PC-9 (cell line): ENCODE measurements at places on chromosomes 2 and 18. TPM values are rescaled to one million over a fixed set of nuclear protein-coding genes. Genes with fewer than 3 reads are reported as not detected.
A peak's percentile ranks its signal among the peaks of the same experiment; 100 is the strongest.

GRCh38 chr18:63869851-63870250 is 17.7 kb upstream of the SERPINB2 start:
- no peak for DNase-seq

C1GALT1C1L gene
- 3.7 and 4.6 TPM in 2 replicates for total RNA-seq

GRCh38 chr18:78073275-78073674 is 823.6 kb downstream of the GALR1 start:
- DNase-seq, result no peak

MGAT5 gene
- 33.5 and 37.7 TPM in 2 replicates for total RNA-seq

KCTD18 gene
- 19.6 and 24.0 TPM in 2 replicates for total RNA-seq

DNA sequence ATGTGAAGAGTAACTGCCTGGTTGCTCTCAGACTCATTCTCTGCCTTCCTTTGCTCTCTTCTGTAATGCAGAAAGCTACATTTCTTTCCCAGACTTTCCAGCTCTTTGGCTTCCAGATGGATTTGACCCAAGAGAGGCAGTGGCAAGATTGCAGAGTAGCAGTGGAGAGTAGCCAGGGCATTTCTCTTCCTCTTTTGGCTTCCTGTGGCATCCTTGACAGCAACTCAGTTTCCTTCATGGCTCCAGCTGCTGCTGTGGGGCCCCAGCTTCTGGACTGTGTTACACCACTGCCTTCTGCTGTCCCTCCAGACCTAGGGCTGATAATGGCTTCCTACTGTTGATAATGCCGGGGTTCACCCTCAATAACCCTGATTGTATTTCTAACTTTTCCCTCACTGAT is 469.4 kb upstream of the SPRED2 start:
- DNase-seq, result no peak

LRRTM1 gene
- not detected in 2 replicates for total RNA-seq

DNA sequence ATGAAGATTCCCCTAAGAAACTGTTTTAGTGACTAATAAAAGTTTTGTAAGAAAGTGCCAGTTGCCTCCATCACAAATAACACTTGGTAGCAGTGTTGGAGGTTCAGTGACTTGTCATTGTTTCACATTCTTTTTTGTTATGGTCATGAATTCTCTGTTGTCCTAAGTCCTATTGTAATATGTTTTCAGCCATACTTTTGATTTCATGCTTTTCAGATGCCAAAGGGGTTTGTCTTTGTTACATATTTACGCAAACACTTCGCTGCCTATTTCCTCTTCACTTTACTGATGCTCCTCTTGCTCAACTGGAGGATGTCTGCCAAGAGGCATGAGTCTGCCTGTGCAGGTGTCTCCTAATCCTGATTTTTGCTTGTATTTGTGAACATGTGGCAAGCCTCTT is 66.6 kb downstream of the PHLPP1 start:
- DNase-seq, result peak; percentile 95

- no peak for DNase-seq
Observed at GRCh38 chr2:154374416-154374815, 324.1 kb upstream of the KCNJ3 start.
